Effector memory CD4-positive, alpha-beta T cell (primary cell): ENCODE measurements at places on chromosomes 5 and 9.

- no peak for DNase-seq
- H3K36me3 ChIP-seq: no peaks in the 10 kb centered on the region
- no peaks in the 10 kb centered on the region for H3K4me1 ChIP-seq
- no peak overlapping the region for H3K27ac ChIP-seq
Measured at GRCh38 chr9:24245988-24246387, 299.7 kb downstream of the IZUMO3 start.

DNA sequence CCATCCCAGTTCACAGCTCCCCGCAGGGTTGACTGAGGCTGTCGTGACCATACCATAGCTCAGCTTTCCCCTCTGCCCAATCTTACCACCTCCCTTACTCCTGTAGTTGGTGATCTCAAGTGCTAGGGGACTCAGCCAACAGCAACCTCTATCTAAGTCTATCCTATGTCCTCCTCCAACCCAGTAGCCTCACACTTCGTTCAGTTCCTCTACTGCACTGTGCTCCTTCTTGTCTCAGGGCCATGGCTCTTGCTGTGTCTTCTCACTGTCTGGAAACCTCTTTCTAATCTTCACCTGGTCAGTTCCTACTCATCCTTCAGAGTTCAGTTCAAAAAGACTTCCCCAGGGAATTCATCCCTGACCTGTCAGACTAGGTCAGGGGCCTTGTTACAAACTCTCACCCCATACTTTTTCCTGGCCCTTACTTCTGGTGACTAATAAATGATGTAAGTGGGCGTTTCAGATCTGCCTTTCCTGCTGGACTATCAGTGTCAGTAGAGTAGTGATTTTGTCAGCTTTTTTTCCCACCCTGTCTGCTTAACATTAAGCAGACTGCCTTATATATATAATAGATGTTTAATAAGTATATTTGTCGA lies 53.6 kb upstream of the NR3C1 start:
- no peaks in the 10 kb centered on the region for H3K36me3 ChIP-seq
- no peaks in the 10 kb centered on the region for H3K4me1 ChIP-seq
- no peak overlapping the region for H3K4me3 ChIP-seq

DNA sequence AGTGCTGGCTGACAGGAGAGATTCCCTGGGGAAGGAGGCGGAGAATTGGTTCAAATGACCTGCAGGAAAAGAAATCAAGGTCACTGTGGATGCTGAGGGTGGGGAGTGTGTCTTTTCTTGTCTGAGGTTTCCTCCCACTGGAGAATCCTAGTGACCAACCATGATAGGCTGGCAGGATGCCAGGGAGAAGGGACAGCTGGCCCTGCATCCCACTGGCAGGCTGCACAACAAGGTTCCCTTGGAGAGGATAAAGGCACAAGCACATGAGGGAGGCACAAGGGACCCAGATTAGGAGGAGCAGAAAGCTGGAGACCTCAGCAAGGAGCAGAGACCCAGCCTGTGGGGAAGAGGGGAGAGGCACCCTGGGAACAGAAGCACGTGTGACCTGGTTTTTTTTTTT lies 11.4 kb upstream of the ZDHHC12 start:
- peaks cover 27% of the 10 kb centered on the region for H3K36me3 ChIP-seq
- H3K4me3 ChIP-seq: no peak overlapping the region
- H3K27me3 ChIP-seq: no peaks in the 10 kb centered on the region
- no peaks in the 10 kb centered on the region for H3K4me1 ChIP-seq
- no peak for DNase-seq

GRCh38 chr5:93092349-93093105 lies 488.5 kb downstream of the NR2F1-AS1 start:
- H3K27me3 ChIP-seq: no peaks in the 10 kb centered on the region
- no peak overlapping the region for H3K27ac ChIP-seq
- no peaks in the 10 kb centered on the region for H3K36me3 ChIP-seq
- no peak overlapping the region for H3K4me3 ChIP-seq
- H3K4me1 ChIP-seq: no peaks in the 10 kb centered on the region
- DNase-seq: no peak

GRCh38 chr9:92147030-92147851 lies 32.0 kb upstream of the SPTLC1 start:
- DNase-seq: no peak
- no peak overlapping the region for H3K4me3 ChIP-seq
- peaks cover 4% of the 10 kb centered on the region for H3K4me1 ChIP-seq
- H3K27ac ChIP-seq: no peak overlapping the region

GRCh38 chr9:99076483-99077171 lies 28.3 kb upstream of the TGFBR1 start:
- no peaks in the 10 kb centered on the region for H3K36me3 ChIP-seq
- no peak overlapping the region for H3K4me3 ChIP-seq
- H3K27me3 ChIP-seq: no peaks in the 10 kb centered on the region
- peaks cover 23% of the 10 kb centered on the region for H3K4me1 ChIP-seq

DNA sequence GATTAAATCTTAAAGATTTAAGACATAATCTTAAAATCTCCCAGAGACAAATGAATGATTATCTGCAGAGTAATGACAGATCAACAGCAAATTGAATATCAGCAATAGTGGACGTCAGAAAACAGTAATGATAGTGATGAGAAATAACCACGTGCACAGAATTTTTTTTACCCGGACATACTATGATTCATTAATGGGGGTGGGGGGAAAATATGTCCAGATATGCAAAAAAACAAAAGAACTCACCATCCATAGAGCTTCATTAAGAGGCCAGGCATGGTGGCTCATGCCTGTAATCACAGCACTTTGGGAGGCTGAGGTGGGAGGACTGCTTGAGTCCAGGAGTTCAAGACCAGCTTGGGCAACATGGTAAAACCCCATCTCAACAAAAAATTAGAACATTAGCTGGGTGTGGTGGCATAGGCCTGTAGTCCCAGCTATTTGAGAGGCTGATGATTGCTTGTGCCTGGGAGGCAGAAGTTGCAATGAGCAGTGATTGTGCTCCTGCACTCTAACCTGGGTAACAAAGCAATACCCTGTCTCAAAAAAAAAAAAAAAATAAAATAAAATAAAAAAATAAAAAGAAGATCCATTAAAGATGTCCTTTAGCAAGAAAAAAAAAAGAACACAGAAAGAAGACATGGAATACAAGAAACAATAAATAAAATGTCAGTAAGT lies 30.9 kb upstream of the SHOC1 start:
- no peak overlapping the region for H3K27ac ChIP-seq
- H3K4me3 ChIP-seq: no peak overlapping the region
- no peaks in the 10 kb centered on the region for H3K4me1 ChIP-seq
- DNase-seq: no peak
